ENCODE measurements at places on chromosomes 6 and 20.

GRCh38 chr6:169723200-169723909 is 945 bp downstream of the PHF10 start:
- DNase-seq, result peak; percentile 41

- no peak for DNase-seq
These were observed 23.8 kb downstream of the TAF11 start for GRCh38 chr6:34864007-34864406.

DNA sequence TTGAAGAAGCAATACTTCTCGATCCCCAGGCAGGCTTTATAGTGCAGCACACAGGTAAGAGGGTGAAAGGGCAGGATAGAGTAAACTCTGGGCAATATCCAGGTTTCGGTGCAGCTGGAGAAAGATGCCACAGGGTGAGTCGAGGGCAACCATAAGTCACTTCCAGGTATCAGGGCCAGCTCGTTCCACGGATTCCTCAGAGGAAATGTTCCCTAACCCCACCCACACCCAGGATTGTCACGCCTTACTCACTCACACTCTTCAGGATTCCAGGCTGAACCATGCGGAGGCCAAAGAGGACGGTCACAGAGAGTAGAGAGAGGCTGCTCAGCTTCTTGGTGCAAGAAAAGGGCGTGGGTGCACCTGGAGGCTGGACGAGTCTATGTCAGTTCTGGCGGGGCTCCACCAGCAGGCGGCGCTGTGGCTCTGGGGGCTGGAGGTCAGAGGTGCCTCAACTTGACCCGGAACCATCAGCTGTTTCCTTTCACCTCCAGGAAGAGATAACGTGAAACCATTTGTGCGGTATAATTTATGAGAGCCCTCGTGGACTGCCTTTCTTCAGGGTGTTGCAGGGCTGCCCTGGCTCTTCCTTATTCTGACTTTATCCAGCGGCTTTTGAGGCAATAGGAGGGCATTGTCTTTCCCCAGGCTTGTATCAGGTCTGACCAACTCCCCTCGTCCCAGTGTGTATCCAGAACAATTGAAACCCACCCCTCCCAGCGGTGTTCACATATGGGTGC is 14.5 kb upstream of the WFDC12 start:
- DNase-seq, result peak; percentile 25

DNA sequence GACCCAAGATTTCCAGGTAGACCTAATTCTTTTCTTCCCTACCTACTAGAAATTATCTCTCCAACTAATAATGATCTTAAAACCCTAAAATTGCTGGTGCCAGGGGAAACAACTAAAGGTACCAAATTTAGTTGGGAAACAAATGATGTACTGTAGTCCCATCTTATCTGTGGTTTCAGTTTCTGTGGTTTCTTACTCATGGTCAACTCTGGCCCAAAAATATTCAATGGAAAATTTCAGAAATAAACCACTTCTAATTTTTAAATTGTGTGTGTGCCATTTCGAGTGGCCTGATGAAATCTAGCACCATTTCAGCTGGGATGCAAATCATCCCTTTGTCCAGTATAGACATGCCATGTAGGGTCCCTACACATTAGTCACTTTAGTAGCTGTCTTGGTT is 475.2 kb upstream of the EPHA7 start:
- DNase-seq, result no peak

DNA sequence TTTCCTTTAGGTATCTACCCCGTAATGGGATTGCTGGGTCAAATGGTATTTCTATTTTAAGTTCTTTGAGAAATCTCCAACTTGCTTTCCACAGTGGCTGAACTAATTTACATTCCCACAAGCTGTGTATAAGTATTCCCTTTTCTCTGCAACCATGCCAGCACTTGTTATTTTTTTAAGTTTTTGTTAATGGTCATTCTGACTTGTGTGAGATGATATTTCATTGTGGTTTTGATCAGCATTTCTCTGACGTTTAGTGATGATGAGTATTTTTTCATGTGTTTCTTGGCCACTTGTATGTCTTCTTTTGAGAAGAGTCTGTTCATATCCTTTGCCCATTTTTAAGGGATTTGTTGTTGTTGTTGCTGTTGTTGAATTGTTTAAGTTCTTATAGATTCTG is 871.1 kb downstream of the KIF16B start:
- DNase-seq, result no peak

- no peak for DNase-seq
These were observed 72.4 kb downstream of the ADTRP start for GRCh38 chr6:11706171-11706570.

DNA sequence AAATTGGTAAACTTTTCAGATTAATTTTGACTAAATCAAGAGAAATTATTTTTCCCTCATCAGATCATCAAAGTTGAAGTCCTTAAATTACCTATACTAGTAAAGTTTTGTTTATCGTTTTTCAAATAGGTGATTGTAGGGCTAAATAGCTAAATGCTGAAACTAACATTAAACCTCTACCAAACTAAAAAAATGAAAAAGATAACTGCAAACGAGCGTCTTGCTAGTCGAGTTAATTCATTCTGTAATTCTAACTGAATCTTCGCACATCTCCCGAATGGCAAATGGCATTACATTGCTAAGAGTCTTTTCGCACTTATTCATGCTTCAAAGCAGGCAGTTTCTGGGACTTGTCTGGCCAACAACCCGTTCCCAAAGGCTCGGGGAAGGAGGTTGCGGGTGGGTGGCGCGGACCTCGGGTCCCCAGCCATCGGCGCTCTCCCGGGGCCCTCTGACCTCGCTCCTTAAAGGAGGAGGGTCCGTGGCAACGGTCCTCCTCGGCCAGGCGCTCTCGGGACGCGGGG is 43.8 kb downstream of the POPDC3 start:
- no peak for DNase-seq

DNA sequence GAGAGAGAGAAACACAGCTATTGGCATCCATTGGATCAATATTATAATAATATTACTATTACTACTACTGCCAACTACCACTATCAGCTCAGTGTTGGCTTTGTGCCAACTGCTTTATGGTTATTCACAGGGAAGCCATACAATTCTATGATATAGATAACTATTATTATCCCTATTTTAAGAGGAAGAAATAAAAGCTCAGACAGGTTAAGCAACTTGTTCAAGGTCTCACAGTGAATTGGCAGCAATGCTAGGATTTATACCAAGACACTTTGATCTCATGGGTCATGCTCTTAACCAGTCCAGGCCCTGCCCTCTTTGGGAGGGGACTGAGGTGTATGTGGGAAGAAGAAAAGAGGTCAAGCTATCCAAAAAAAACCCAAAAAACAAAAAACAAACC is 82.0 kb upstream of the TRAF3IP2 start:
- no peak for DNase-seq

DNA sequence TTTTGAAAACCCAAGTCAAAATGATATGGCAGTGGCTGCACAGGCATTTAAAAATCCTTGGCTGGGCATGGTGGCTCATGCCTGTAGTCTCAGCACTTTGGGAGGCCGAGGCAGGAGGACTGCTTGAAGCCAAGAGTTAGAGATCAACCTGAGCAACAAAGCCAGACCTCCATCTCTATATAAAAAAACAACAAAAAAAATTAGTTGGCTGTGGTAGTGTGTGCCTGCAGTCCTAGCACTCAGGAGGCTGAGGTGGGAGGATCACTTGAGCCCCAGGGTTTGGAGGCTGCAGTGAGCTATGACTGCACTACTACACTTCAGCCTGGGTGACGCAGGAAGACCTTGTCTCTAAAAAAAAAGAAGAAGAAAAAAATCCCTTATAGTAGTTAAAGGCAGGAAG is 142.9 kb downstream of the MYB start:
- no peak for DNase-seq

DNA sequence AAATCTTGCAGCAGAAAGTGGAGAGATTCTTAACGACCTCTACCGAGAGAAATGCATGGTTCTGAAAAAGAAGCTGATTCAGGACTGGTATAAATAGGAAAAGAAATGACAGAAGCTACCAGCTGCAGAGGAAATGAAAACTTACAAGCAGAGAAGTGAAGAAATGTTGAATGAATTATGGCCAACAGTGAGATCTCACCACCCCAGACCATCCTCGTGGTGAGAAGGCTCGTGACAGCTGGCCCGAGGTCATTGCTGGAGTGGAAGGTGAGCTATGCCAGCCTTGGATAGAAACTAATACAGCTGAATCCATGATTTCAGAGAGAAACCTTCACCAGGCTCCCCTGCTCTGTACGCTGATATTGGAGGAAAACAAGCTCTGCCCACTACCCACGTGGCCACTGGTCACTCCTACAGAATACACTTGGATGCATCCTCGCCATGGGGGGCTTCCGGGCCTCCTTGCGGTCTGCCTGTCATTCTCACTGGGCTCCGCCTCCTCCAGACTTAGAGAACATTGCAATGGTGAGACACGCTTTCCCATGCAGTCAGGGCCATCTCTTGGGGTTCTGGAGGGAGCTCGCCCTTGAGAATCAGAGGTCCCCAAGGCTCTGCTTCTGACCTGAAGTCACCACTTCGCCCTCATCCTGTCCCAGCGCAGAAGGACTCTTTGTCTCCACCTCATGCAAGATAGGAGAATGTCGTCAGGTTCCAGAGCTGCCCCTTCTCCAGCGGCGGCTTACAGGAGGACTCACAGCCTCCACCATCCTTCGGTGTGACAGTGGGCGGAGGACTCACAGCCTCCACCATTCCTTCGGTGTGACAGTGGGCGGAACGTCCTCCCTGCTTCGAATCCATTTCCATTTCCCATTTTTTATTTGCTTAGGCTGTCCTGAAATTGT is 10.6 kb upstream of the TUBB2B start:
- DNase-seq, result no peak

GRCh38 chr20:54339093-54339492 is 131.2 kb downstream of the PFDN4 start:
- no peak for DNase-seq

DNA sequence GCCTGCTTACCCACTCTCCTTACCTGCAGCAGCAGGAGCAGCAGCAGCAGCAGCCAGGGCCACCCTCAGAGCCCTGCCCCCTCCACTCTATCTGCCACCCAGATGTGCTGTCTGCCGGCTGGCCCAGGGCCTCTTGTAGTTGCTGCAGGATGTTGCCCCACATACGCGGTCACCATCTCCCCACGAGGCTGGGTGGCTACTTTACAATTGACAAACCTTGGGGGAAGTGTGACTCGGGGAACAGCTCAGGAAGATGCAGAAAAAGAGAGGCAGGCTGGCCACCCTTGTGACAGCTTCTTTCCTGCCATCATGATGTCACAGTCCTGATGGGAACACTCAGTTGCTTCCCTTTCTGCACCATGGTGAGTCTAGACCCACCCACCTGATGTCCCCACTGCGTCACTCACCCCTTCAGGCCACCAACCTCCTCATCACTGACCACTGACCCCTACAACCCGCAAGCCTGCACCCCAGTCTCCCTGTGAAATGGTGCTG is 14.5 kb downstream of the TREM1 start:
- DNase-seq, result no peak

DNA sequence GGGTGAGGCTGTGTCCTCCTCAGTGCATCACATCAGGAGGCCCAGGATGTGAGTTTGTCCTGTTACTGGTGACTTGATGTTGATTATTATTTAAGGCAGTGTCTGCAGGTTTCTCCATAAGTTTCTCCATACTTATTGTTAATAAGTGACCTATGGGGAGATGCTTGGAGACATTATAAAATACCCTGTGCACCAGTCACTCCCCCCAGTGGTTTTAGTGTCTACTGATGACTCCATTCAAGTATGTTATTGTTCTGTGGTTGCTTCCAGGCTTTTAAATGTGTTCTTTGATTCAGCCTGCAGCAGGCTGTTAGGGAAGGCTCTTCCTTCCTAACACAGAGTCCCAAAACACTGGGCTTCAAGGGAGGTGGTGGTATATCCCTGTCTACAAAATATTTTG is 14.6 kb upstream of the CST3 start:
- DNase-seq, result no peak

GRCh38 chr6:150625927-150626326 is 26.2 kb downstream of the PLEKHG1 start:
- DNase-seq, result no peak

DNA sequence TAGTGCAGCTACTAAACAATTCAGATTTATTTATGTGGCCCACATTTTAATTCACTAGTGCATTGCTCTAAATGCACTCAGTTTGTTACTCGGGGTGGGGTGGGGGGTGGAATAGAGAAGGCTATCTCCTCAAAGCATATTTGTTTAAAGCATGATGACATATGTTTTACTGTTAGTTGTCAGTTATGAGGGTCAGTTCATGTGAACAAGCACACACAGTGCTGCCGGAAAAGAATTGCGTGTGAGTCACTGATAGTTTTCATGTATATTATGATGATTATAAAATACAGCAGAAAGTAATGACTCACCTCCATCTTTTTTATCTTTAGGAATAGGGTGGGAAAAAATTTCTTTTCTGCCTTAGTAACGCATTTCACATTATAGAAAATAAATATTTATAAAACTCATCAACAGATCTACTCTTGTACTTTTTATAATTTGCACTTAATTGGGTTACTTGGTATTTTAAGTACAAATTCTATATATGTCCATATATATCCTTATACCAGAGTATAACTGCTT is 42.2 kb upstream of the STXBP5 start:
- DNase-seq, result no peak

DNA sequence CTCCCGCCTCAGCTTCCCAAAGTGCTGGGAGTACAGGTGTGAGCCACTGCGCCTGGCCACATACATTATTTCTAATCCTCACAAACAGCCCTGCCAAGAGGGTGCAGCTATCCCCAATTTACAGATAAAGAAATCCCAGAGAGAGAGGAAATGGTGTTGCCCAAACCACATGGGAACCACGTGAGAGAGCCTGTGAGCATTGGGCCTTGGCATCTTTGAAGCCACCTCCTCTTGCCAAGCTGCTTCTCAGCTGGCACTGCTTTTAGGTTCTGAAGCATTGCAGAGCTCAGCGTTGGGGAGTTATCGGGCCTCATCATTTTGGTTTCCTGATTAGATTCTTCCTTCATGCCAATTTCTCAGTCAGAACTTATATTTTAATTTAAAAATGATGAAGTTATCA is 80.3 kb downstream of the CTNNBL1 start:
- DNase-seq, result no peak

- no peak for DNase-seq
These were observed 61.0 kb downstream of the PSMG4 start for GRCh38 chr6:3319610-3320200.

DNA sequence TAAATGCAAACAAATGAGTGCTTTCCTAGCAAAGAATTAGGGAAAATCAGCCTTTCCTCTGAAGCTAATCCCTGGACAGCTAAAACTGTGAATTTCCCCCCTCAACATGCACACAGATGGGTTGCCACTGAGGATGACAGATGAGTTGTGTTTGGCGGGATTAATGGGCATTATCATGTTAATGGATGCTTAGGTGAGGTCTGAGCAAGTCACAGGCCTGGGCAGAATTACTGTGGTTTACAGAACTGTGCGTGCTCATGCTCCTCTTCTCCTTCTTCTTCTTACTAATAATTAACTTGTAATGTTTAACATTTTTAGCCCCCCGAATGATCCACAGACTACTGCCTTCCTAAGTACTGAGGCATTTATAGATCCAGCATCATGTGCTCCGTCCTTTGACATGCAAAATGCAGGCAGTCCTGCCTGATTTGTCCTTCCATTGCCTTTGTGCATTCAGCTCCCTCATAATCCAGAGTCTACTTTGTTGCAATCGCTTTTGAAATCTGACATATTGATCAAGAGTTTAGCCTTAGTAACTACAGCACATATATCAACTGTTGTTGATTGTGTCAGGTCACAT is 753.4 kb upstream of the MMS22L start:
- DNase-seq, result no peak

- DNase-seq, result no peak
These were observed 19.8 kb downstream of the PDE7B start for GRCh38 chr6:135871296-135871695.

- no peak for DNase-seq
These were observed 16.9 kb downstream of the GPR31 start for GRCh38 chr6:167140589-167141474.

GRCh38 chr20:34222208-34222607 is 19.0 kb upstream of the ASIP start:
- no peak for DNase-seq
